ENCODE measurements at places on chromosomes 1 and 21.

- DNase-seq = no peak
Measured at GRCh38 chr1:206420471-206420870, 49.8 kb upstream of the IKBKE start.

GRCh38 chr1:228866468-228866867, 131.2 kb downstream of the RHOU start:
- no peak for DNase-seq

DNA sequence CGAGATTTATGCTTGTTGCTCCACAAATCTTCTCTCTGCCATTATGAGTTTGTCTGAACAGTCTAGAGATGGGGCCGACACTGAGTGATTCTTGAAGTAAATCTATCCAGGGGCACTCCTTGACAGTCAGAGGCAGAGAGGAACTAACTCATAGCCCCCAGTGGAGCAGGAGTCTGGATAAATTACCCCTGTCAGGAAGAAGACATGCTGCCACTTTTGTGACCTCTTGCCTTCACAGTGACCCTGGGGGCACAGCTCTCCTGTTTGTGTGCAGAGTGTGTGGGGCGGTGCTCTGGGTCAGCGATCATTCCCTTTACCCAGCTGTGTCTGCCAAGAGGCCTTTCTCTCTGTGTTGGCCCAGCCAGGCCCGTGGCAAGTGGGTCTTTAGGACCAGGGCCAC, 29.5 kb downstream of the PEX14 start:
- no peak for DNase-seq

GRCh38 chr1:11215381-11216005, 26.3 kb downstream of the ANGPTL7 start:
- no peak for DNase-seq

DNA sequence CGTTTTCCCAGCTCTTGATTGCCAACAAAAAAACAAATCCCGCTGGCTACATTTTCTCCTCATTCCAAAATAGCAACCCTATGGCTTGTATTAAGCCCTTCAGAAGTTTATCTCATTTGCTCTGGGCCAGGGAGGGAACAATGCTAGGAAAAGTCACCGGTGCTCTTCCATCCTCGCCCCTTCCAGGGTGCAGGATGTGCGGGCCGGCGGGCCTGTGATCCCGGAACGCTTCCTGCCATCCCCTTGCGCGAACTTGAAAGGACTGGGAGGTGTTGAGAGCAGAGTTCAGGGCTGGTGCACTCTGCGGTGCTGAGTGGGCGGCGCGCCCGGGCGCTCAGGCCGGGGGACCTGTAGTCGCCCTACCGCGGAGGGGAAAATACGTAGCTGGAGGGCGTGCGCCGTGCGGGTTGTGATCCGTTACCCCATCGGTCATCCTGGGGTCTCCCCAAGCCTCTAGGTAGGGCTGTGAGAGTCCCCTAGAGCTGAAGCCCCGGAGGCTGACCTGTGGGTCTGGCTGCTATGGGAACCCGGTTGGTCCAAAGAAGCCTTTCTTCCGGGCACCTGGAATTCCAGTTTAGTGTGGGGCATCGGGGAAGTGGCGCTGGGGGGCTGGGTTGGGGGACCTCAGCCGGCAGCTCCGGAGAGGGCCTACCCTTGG, 13.1 kb downstream of the NR5A2 start:
- no peak for DNase-seq

- DNase-seq = no peak
Measured at GRCh38 chr1:2975466-2976179, 45.6 kb upstream of the ACTRT2 start.

Measured in C1 segment of cervical spinal cord (tissue), 14 donors.